Left lobe of liver (tissue), 2 donors: ENCODE measurements at places on chromosomes 12 and 14.

- no peak for DNase-seq
Measured at GRCh38 chr14:55198749-55199148, 7.4 kb upstream of the DLGAP5 start.

DNA sequence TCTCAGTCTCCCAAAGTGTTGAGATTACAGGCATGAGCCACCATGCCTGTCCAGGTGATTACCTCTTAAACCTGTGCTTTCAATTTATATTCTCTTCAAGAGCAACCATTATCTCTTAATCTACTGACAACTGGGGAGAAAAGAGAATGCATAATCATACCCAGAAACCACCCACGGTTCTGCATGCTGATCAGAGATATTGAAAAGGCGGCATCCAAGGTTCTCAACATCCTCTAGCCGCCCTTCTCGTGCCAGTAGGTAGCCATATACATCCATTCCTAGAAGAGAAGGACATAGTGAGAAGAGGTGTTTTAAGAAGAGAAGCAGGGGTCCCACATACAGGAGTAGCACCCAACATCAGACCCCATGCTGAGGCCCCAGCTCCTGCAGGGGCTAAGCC, 20.8 kb downstream of the ANAPC7 start:
- DNase-seq, result no peak

- DNase-seq, result no peak
Measured at GRCh38 chr14:92902726-92903125, 20.2 kb upstream of the CHGA start.

GRCh38 chr14:75440733-75441477, 13.1 kb downstream of the JDP2 start:
- DNase-seq, result peak; percentile 73

DNA sequence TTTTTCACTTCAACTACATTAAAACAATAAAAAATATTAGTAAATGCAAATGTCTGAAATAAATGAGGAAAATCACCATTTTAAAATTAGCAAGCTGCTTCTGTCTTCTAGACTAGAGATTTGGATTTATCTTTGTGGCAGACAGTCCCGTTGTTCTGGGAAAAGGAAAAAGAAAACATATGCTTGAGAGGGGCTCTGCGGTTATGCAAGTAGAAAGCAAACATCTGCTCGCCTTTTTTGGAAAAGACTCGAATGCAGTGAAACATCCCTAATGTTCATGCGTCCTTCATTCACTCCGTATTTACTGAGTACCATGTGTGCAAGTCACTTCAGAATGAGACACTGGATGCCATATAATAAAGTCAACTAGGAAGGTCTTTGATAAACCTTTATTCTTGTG, 44.9 kb downstream of the IFNG start:
- DNase-seq, result no peak

DNA sequence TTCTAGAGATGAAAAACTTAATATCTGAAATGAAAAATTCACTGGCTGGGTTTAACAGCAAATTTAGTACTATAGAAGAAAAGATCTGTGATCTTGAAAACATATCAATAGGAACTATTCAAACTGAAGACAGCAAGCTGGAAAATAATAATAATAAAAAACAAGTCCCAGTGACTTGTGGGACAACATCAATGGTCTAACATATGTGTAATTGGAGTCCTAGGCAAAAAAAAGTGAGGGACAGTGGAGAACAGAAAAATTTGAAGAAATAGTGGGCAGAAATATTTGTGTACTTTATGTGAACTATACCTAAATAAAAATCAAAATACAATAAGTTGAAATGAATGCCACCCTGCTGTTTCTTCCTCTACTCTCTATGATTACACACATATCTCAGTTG, 2.4 kb upstream of the SERPINA9 start:
- no peak for DNase-seq

DNA sequence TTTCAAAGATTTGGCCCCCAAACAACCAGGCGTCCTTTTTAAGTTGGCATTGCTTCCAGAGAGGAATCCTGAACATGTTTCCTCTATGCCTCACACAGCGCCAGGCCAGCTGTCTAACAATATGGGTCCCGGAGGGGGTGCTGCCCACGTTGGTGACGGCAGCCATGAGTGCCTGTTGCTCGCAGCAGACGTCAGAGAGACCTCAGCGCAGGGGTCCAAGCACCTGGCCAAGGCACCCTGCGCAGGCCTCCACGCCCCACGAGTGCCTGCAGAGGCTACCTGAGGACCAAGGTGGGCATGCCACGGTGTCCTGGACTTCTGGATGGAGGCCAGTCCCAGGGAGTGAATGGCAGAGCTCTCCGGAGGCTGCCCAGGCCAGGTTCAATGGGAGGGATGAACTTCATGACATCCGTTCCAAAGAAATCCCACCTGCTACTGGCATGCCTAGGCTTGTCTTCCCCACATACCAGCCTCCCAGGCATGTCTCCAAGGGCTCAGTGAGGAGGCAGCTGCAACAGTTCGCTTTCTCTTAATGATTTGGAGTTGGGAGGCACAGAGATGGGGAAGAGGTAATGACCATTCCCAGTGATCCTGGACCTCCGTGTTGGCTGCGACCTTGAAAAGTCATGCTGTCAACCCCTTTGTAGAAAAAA, 11.6 kb upstream of the FOXN3 start:
- no peak for DNase-seq

DNA sequence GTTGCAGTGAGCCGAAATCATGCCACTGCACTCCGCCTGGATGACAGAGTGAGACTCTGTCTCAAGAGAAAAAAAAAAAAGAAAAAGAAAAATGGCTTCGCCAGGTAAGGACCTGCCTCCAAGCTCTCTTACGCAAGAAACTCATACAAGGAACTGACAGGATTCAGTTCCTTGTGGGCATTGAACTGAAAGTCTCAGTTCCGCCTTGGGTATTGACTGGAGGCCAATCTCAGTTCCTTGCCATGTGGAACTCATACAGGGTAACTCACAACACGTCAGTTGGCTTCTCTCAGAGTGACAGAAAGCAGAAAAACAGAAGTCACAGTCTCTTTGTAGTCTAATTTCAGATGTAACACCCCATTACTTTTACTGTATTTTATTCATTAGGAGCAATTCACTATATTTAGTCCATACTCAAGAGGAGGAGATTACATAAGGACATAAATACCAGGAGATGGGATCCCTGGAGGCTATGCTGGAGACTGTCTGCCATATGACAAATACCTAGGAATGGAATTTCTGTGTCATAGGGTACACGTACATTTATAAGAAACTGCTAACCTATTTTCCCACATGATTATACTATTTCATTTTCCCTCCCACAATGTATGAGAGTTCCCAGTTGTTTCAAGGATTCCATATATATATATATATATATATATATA, 11.4 kb upstream of the NOPCHAP1 start:
- no peak for DNase-seq
